Activated T-cell treated with anti-CD3 and anti-CD28 coated beads, Interleukin-2, amount 50 U/mL, for 48 hours (primary cell): ENCODE measurements at places on chromosomes 6 and 20.

GRCh38 chr20:6489361-6490171 lies 277.9 kb upstream of the BMP2 start:
- no peak for DNase-seq

GRCh38 chr6:143941852-143942627 lies 66.0 kb downstream of the PLAGL1 start:
- DNase-seq, result peak; percentile 78

- no peak for DNase-seq
Measured at GRCh38 chr6:13429406-13429753, 58.0 kb downstream of the GFOD1 start.

GRCh38 chr6:142534076-142534475 lies 232.3 kb downstream of the ADGRG6 start:
- no peak for DNase-seq

GRCh38 chr20:4064144-4064909 lies 49.0 kb upstream of the RNF24 start:
- no peak for DNase-seq

- DNase-seq, result no peak
Measured at GRCh38 chr6:12395898-12396297, 105.7 kb downstream of the EDN1 start.

DNA sequence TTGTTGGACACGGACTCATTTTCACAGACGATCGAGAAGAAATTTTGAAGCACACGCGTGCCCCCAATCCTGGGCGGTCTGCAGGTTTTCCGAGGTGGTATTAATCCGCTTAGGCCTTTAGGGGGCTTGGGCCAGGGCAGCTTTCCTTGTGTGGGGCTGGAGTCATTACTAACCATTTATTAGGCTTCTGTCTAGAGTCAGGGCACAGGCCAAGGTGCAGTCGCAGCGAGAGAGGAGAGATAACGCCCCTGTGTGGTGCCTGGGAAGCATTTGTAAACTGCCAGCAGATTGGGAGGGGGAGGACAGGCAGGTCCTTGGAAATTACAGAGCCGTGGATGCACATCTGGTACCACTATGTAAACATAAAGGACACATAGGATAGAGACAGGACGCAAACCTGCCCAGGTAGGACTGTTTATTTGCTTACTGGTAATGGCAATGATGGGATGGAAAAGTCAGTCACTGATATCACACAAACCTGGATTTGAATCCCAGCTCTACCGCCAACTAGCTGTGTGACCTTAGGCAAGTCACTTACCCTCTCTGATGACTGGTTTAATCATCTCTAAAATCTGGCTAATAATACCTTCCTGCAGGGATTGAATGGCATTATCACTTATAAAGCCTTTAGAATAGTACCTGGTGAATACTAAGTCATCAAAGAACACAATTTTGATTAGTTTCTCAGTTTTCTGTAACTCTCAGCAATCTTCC lies 76.4 kb downstream of the TMEM242 start:
- no peak for DNase-seq

DNA sequence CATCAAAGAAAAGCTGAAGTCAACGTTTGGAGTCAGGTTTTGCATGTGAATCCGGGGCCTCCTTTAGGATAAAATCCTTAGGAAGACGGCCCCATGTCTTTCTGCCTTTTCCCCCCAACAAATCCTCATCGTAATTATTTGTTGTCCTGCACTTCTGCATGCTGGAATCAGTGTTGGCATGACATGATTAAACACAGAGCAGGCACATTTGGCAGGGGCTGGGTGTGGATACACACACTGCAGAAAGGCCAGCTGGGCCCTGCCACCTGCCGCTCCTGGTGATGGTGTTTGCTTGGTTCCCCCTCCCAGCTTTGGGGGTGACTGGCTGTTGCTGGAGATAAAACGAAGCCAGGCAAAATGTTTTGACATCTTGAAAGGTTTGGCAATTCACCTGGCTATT lies 46.3 kb upstream of the FOXA2 start:
- DNase-seq, result no peak

GRCh38 chr6:160312900-160313299 lies 35.3 kb upstream of the SLC22A3 start:
- no peak for DNase-seq

DNA sequence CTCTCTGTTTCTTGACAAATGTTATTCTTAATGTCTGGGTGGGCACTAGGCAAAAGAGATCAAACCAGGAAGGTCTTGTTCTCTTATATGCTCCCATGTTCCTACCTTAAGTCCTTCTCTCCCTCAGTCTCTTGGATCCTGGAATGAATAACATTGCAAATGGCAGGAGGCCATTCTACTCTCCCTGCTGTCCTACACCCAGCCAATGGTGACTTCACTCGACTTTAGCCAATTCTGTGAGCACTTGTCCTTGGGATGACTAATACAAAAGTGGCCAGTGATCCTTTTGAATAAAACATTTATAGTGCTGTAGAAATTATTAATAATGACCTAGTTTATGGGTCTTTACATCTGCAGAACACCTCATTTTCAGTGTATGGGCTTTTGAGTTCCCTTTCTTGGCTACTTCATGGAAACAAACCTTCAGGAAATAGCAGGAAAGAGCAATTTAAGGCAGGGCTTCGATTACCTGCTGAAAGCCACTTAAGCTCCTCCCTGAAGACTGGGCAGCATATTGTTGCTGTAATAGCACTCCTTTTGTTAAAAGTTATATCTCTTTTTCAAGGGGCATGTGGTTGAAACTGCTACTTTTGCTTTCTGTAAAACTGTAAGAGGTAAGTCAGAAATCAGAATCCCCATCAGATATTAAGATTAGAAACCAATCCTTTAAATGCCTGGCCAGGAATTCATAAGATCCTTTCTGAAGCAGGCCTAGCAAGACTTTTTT lies 10.5 kb downstream of the OTOR start:
- DNase-seq, result no peak

DNA sequence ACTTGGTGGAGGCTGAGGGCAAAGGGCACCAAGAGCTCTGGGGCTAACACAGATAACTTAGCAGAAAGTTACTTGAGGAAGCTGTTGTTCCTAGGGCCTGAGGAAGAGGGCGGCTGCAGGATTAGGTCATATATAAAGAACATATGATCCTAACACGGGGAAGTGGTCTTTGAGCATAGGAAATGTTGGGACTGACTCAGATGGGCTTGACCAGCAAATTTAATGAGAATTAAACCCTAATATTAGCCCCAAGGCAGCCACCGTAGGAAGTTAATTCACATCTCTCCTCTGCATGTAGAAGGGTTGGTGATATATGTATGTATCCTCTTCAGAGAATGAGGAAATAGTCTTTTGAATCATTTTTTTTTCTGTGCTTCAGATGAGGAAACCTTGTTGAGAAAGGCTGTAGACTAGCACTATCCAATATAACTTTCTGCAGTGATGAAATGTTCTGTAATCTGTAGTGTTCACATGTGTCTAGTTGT lies 9.2 kb upstream of the ZBTB9 start:
- DNase-seq, result no peak

- DNase-seq, result no peak
Measured at GRCh38 chr6:128112494-128112893, 211.6 kb upstream of the THEMIS start.

- DNase-seq, result no peak
Measured at GRCh38 chr6:18561037-18561750, 174.0 kb downstream of the RNF144B start.

DNA sequence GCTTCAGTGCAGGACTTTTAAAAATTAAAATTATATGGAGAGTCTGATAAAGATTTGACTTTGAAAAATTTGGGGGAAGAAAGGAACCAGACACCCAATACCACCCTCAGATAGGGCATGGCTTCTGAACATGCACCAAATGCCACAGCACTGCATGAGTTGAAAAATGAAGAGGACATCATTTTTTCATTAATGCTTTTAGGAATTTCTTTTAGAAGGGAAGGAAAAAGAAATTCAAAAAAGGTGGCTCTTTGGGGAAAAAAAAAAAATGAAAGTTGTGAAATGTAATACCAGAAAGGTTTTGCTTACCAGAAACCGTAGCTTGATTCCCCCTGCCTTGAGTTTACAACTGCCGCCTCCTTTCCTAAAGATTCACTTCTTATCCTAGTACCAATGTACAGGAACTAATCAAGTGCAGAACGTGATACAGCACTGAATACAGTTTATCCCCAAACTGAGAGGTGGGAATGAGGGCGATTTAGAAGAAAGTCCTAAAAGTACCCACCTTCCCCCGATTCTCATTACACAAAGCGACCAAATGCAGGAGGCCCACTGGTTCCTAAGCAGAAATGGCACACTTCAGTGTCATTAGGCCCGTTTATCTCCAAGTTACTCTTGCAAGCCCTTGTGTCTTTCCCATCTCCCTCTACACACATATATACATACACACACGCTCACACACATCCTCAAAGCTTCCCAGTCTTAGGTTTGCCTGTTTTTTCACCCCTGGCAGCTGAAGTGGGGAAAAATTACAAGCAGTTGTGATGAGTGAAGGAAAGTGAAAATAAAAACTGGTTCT lies 2.8 kb downstream of the PPP1R10 start:
- DNase-seq, result no peak

GRCh38 chr6:103769431-103769830 lies 1090.3 kb downstream of the HACE1 start:
- no peak for DNase-seq
